ENCODE measurements at places on chromosomes 12 and 14. TPM values are rescaled to one million over a fixed set of nuclear protein-coding genes. Genes with fewer than 3 reads are reported as not detected.

The WNT1 gene
- total RNA-seq = not detected

The AKAP6 gene
- total RNA-seq = 33.5 TPM

The TUBA1C gene
- 172 TPM for total RNA-seq

The SIX6 gene
- not detected for total RNA-seq

The TXNDC16 gene
- total RNA-seq = 9.9 TPM

All from posterior vena cava (tissue), 2 donors.